SHP77 treated with DMSO at 0.1 percent for 48 hours (cell line): ENCODE measurements at places on chromosomes 5 and 9.

DNA sequence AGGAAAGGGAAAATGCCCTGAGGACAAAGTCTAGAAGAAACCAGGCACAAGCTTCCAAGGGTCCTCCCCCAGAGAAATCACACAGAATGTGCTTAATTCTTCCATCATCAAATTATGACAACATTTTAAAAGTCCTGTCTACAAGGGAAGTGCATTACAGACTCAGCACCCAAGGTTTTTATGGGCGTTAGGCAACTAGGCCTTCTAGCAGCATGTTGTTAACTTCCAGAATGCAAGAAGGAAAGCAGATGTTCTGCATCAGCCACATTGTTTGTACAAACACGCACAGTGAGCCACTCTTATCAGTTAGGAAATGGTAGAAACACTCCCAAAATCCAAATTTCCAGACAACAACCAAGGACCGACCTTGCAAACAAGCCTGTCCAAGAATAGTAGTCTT is 26.5 kb downstream of the SMC5 start:
- no peak for DNase-seq

DNA sequence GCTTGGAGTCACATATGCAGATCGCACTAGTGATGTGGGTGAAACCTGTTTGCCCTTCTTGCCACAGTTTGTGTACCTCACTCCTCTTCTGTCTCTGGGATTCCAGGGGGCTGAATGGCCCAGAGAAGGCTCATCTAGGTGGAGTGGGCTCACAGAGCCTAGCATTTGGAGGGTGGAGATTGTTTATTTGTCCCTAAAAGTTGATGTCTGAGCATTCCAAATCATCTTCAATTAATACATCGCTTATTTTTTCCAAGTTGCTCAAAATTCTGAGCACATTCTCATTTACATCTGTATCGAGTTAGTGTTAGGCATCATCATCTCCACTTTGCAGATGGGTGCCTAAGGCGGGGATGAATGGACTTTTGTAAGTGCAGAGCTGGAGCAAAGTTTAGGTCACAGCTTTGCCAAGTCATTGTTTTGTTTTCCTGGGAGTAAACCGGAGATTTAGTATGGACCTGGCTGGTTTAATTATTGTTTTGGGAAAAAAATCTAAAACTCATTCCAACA is 2.0 kb downstream of the ABL1 start:
- DNase-seq: no peak

DNA sequence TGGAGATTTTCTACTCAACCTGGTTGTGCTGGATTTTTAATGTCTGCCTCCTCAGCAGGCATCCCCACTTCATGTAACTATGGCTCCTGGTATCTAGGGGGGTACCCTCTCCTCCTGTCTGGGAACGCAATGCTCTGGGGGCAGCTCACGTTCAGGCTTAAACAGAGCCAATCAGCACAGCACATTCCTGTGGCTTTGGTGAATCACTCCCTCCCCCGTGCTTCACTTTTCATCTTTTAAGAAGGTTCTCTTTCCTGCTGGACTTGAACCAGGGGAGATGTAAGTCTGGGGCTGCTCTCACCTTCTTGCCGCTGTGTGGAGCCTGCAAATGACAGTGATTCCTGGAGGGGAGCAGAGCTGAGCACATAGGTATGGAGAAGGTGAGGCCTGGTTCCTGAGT is 101.2 kb downstream of the MSX2 start:
- DNase-seq: no peak

- DNase-seq: no peak
These were observed 109.9 kb downstream of the MEGF10 start for GRCh38 chr5:127400539-127400938.

GRCh38 chr5:58958701-58959100 is 375.8 kb downstream of the RAB3C start:
- DNase-seq: no peak

DNA sequence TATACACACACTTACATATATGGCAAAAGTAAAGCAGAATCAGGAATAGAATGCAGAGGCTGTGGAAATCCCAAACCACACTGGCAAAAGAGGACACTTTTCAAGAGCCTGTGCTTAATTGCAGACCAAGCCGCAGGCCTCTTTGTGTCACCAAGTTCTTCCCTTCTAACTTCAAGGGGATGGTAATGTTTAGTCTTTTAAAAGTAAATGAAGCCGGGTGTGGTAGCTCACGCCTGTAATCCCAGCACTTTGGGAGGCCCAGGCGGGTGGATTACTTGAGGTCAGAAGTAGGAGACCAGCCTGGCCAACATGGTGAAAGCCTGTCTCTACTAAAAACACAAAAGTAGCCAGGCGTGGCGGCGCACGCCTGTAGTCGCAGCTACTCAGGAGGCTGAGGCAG is 28.7 kb downstream of the ROR2 start:
- DNase-seq: no peak

DNA sequence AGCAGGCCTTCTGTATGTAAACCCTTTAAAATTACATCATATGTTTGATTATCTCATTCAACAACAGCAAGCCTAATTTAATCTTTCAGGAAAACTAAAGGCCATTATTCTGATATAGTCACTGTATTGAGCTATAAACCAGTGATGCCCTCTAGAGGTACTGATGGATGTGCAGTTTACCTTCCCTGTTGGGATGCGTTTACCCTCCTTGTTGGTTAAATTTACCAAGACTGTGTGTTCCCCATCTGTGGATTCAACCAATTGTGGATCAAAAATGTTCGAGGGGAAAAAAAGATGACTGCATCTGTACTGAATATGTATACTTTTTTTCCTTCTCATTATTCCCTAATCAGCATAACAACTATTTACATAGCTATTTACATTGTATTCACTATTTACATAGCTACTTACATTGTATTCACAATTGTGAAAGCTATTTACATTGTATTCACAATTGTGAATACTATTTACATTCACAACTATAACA is 3.7 kb upstream of the BAAT start:
- DNase-seq: peak; percentile 28

- DNase-seq: no peak
These were observed 19.7 kb downstream of the STK10 start for GRCh38 chr5:172168311-172168710.

DNA sequence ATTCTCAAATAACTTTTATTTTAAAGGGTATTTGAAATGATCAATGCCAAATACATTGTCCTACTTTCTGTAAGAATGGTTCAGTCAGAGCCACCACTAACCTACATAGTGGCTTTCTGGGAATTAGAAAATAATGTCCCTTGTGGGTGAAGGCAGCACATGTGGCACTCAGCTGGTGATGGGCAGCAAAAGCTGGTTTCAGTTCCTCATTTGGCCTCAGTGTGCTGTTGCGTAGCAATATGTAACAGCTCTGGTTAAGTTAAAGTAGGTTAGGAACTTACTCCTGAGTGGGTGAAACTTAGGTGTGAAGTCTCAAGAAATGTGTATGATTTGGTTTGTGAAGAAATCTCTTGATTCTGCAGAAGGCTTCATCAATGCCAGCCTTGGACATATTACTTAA is 99.6 kb upstream of the SPEF2 start:
- no peak for DNase-seq

GRCh38 chr5:173187054-173187743 is 42.9 kb downstream of the BNIP1 start:
- no peak for DNase-seq

DNA sequence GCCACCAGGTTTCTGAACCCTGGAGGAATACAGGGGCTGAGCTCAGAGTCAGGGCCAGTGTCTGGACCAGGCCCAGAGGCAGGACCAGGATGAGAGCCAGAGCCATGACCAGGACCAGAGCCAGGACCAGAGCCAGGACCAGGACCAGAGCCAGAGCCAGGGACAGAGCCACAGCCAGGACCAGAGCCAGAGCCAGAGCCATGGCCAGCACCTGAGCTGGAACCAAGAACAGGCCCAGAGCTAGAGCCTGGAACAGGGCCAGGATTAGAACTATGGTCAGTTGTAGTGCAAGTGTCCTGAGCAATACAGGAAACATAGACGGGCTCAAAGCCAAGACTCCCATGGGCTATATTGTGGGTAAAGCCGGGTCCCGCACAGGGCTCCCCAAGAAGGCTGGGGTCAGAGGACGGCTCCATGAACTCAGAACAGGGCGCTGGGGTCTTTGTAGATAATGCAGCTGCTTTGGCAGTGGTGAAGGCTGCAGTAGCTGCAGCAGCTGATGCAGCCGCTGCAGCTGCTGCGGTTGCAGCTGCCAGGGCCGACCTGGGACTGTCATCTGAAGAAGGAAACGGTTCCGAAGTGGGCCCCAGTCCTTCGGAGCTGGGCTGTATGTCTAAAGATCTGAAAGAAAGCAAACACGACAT is 559 bp downstream of the SPAG8 start:
- DNase-seq: no peak

DNA sequence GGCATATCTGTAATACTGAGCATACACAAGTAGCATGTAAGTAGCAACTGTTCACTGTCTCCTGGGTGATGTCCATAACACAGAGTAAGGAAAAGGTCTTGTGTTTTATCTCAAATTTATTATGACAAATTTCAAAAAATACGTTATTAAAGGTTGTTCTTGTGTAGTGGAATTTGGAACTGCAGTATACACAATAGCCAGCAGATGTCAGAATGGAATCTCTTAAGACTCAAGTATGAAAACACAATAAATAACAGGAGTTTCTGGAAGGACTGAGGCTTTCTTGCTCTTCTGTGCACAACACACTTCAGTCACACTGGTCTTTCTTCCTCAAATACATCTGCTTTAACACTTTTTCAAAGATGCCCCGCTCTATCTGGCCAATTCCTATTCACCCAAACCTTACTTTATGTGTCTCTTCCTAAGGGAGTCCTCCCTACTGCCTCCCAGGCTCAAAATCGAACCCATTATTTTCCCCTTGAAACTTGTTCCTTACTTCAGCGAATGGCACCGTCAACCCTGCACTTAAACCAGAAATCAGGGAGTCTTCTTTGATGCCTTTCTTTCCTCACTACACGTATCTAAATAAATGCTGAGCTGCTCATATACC is 6.5 kb upstream of the FBXO10 start:
- DNase-seq: no peak

GRCh38 chr5:181217111-181217802 is 5.8 kb upstream of the TRIM41 start:
- no peak for DNase-seq

GRCh38 chr9:81980568-81980967 is 8.0 kb upstream of the SPATA31D1 start:
- DNase-seq: no peak

GRCh38 chr5:167916706-167917105 is 374.7 kb upstream of the WWC1 start:
- DNase-seq: no peak

- no peak for DNase-seq
These were observed 251.0 kb downstream of the DENND1A start for GRCh38 chr9:123678878-123679329.

GRCh38 chr9:25094518-25094917 is 548.8 kb upstream of the IZUMO3 start:
- DNase-seq: no peak

DNA sequence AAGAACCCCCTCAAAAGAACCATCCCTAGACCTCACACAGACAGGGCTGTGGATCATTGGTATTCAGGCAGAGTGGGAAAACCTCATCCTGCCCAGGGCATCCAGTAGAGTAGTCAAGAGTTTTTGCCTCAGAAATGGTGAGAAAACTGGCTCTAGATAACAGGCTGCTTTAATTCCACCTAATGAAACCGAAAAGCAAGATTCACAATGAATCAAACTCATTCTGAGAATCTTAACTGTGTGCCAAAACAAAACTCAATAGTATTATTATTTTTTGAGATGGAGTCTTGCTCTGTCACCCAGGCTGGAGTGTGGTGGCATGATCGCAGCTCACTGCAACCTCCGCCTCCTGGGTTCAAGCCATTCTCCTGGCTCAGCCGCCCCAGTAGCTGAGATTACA is 17.8 kb upstream of the NPM1 start:
- DNase-seq: no peak

DNA sequence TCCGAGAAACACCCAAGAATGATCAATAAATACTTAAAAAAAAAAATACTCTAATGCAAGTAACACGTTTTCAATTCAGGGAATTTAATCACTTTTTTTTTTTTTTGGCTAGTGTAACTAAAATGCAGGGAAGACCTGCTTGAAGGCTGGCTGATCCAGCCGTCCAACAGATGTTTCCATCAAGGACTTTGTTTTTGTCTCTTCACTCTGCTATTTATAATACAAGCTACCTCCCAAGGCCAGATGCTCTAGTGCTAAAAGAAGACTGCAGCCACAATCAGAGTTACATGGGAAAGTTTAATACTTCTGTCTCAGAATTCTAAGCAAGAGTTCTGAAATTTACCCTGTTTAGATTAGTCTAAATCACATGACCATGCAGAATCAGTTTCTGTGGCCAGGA is 14.5 kb downstream of the TBCA start:
- DNase-seq: no peak

- no peak for DNase-seq
These were observed 178.3 kb downstream of the HSPA4 start for GRCh38 chr5:133229931-133230664.

GRCh38 chr5:62937661-62938558 is 359.3 kb downstream of the LRRC70 start:
- no peak for DNase-seq

DNA sequence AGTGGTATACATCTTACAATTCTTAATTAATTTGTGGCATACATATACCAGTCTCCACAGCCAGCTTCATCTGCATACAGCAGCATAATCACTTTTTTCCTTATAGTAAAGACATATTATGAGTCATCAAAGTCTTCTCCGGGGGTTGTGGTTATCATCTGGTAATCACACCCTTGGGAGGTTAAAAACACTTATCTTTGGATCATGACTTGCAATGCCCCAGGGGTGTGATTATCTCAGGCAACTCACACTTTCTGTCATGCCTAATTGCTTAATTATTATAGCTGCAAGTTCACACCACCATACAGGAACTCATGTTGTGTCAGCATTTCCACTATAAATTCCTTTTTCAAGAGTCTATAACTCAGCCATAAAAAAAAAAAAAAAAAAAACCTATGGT is 218.4 kb downstream of the ANXA1 start:
- DNase-seq: no peak

GRCh38 chr5:169242849-169243186 is 58.1 kb downstream of the SLIT3 start:
- DNase-seq: no peak

- no peak for DNase-seq
These were observed 182.4 kb downstream of the CCDC171 start for GRCh38 chr9:15735083-15735857.

DNA sequence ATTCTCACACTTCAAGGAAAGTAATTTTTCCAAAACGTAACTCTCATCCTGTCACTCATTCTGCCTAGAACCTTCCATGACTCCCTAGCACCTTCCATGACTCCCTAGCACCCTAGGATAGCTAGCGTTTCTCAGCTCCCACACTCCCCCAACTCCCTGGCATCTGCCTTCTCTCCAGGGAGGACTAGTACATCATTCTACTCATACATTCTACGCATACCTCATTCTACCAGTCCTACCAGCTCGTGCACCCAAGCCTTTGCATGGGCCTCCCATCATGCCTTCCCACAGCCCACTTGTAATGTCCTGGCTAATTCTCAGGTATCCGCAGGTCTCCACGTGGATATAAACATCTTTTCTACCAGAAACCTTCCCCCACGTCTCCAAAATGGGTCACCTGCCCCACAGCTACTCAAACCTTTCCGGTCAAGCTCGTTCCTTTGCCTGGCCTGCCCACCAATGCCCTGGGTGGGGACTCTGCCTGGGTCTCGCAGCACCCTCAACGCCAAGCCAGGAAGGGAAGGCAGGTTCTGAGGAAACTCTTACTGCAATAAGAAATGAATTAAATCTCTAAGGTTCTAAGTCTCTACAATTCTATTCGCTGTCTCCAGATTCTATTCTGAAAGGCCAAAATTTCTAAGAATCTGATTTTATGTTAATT is 930 bp downstream of the ANKS6 start:
- DNase-seq: no peak

- no peak for DNase-seq
These were observed 89.9 kb upstream of the FSD1L start for GRCh38 chr9:105357937-105358336.
